ENCODE measurements at places on chromosomes 5 and 9.
A peak's percentile ranks its signal among the peaks of the same experiment; 100 is the strongest.

- no peak for DNase-seq
These were observed 68.9 kb upstream of the SH3PXD2B start for GRCh38 chr5:172523146-172523745.

GRCh38 chr5:76546497-76547102 is 76.6 kb downstream of the F2RL2 start:
- DNase-seq, result no peak

GRCh38 chr9:135741276-135742219 is 39.6 kb downstream of the KCNT1 start:
- DNase-seq, result no peak

- no peak for DNase-seq
These were observed 1.4 kb downstream of the GRIN1 start for GRCh38 chr9:137140151-137141012.

GRCh38 chr9:16521868-16522411 is 348.5 kb downstream of the BNC2 start:
- peak; percentile 4 for DNase-seq

DNA sequence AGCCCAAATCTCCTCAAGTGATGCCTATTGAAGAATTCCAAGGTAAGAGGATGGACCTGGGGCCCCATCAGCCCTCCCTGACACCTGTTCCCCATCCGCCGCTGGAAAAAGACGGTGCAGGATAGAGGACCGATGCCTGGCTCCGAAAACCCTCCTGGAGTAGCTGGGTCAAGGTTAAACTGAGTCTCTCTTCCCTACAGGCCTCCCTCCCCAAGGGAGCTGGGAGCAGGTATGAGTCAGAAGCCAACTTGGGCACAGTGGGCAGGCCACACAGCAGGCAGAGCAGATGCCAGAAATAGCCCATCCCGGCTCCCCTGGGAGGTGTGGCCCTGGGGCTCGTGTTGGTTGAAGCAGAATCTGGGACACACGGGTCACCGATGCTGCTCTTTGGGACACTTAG is 75.6 kb downstream of the NTNG2 start:
- DNase-seq, result no peak
